Naive thymus-derived CD4-positive, alpha-beta T cell (primary cell): ENCODE measurements at places on chromosomes 13 and 19. TPM values are rescaled to one million over a fixed set of nuclear protein-coding genes. Genes with fewer than 3 reads are reported as not detected.

GRCh38 chr13:47869776-47870175 is 131.3 kb downstream of the SUCLA2 start:
- H3K36me3 ChIP-seq, result no peaks in the 10 kb centered on the region
- no peak overlapping the region for H3K27ac ChIP-seq
- H3K4me1 ChIP-seq, result no peaks in the 10 kb centered on the region
- no peak overlapping the region for H3K4me3 ChIP-seq

- peaks cover 3% of the 10 kb centered on the region for H3K27me3 ChIP-seq
- H3K4me1 ChIP-seq, result no peaks in the 10 kb centered on the region
- no peaks in the 10 kb centered on the region for H3K36me3 ChIP-seq
- H3K27ac ChIP-seq, result no peak overlapping the region
- DNase-seq, result peak; percentile 8
Observed at GRCh38 chr13:25375727-25376358, 4.1 kb downstream of the ATP8A2 start.

Gene ZNF331
- total RNA-seq, result 318 TPM

DNA sequence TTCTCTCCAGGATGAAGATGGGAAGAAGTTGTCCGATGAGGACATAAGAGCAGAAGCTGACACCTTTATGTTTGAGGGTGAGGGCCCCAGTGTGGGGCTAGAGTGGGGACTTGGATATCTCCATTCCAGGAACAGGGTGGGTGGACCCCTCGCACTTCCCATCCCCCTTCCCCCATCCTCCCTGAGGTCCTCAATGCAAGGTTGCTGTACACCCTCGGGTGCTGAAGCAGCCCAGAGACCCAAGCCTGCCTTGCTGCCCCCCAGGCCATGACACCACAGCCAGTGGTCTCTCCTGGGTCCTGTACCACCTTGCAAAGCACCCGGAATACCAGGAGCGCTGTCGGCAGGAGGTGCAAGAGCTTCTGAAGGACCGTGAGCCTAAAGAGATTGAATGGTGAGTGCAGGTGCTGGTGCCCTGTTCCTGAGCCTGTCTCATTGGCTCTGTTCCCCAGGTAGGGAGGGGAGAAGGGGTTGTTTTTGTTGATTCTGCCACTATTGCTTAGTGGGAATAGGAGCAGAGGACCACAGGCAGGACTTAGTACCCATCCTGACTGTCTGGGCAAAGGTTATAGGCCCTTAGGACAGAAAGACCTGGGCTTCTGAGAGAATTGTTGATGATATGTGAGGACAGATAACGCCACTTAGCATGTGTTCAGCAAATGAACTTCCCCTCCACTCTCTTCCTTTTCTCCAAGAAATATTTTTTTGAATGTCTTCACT is 12.0 kb downstream of the CYP4F3 start:
- H3K27ac ChIP-seq, result no peak overlapping the region
- no peaks in the 10 kb centered on the region for H3K27me3 ChIP-seq
- no peak for DNase-seq
- H3K36me3 ChIP-seq, result no peaks in the 10 kb centered on the region
- no peak overlapping the region for H3K4me3 ChIP-seq
- H3K4me1 ChIP-seq, result no peaks in the 10 kb centered on the region

- no peak overlapping the region for H3K4me3 ChIP-seq
- DNase-seq, result no peak
- H3K27ac ChIP-seq, result no peak overlapping the region
- no peaks in the 10 kb centered on the region for H3K27me3 ChIP-seq
Observed at GRCh38 chr19:38045554-38046253, 138.7 kb downstream of the SIPA1L3 start.

Gene OR7G3
- total RNA-seq, result not detected

GRCh38 chr13:71759651-71760511 is 107.1 kb downstream of the DACH1 start:
- no peak overlapping the region for H3K27ac ChIP-seq
- H3K4me3 ChIP-seq, result no peak overlapping the region
- no peaks in the 10 kb centered on the region for H3K4me1 ChIP-seq
- DNase-seq, result no peak
- no peaks in the 10 kb centered on the region for H3K36me3 ChIP-seq

DNA sequence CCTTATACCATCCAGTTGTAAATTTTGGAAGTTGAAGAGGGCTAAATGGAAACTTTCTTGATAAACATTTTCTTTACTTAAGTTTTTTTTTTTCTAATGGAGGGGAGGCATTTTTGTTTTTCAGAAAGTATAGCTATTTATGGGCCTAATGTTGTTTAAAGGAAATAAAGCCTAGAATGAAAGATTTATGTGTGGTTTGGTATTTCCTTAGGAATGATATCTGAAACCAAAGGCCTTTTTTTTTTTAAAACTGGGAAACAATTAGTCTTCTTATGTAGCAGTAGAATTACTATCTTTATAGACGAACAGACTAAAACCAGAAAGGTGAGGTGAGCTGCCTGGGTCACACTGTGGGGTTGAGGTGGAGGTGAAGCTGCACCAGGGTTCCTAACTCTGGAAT is 80.1 kb downstream of the ESD start:
- no peaks in the 10 kb centered on the region for H3K27me3 ChIP-seq
- no peak overlapping the region for H3K27ac ChIP-seq
- DNase-seq, result no peak
- H3K4me3 ChIP-seq, result no peak overlapping the region

GRCh38 chr19:24060687-24061356 is 26.2 kb upstream of the ZNF254 start:
- no peak overlapping the region for H3K4me3 ChIP-seq
- H3K27me3 ChIP-seq, result no peaks in the 10 kb centered on the region
- no peak overlapping the region for H3K27ac ChIP-seq
- H3K4me1 ChIP-seq, result no peaks in the 10 kb centered on the region
- no peak for DNase-seq
- H3K36me3 ChIP-seq, result no peaks in the 10 kb centered on the region

DNA sequence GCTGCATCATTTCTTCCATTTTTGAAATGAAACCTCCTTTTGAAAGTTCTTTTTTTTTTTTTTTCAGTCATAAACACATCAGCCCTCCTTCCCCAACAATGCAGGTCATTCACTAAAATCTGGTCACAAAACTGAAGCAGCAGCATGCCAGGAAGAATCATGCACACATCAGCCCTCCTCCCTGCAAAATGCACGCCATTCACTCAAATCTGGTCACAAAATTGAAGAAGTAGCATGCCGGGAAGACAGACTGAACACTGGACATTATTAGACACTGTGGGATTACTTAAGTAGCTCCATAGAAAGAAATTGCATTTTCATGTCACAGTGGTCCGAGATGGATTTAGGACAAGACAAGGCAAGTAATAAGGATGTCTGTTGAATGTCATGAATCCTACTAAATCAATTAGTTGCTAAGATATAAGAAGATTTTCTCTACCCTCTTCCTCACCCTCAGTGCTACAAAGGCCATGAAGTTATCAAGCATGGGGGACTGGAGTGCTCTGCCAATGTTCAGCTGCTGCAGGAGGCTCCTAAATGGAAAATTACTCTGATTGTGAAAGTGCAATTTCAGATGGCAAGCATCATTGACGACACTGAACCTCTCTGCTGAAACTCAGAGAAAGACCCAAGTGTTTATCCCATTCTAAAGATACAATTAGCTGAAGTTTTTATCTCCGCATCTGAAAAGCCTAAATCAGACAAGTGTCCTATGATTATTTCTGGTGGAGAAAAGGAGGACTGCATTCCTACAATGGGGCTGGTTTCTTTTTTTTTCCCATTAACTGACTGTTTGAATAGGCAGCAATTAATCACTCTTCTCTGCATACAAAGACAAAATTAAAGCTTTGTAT is 913.2 kb downstream of the DIAPH3 start:
- no peaks in the 10 kb centered on the region for H3K36me3 ChIP-seq
- H3K4me3 ChIP-seq, result no peak overlapping the region
- H3K27me3 ChIP-seq, result no peaks in the 10 kb centered on the region
- H3K4me1 ChIP-seq, result no peaks in the 10 kb centered on the region
- H3K27ac ChIP-seq, result no peak overlapping the region
- no peak for DNase-seq

Gene OR7E24
- total RNA-seq, result not detected

DNA sequence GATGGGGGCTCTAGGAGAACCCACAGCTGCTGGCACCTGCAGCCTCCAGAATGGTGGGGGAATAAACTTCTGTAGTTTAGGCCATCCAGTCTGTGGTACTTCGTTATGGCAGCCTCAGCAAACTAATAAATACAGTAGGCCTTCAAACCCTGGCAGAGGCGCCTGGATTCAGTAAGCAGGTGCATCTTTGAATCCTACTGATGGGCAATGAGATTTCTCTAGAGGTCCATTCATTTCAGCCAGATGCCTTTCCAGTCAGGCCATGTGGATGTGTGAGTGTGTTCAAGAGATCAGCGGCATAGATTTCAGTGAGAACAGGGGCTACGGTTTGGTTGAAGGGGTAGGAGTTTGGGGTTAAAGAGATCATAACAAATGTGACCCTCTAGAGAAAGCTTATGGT is 183.5 kb upstream of the RNF113B start:
- H3K27ac ChIP-seq, result no peak overlapping the region
- H3K4me1 ChIP-seq, result no peaks in the 10 kb centered on the region
- no peaks in the 10 kb centered on the region for H3K27me3 ChIP-seq
- no peak for DNase-seq
- no peak overlapping the region for H3K4me3 ChIP-seq
- H3K36me3 ChIP-seq, result no peaks in the 10 kb centered on the region

Gene ATP4B
- not detected in 2 replicates for total RNA-seq

DNA sequence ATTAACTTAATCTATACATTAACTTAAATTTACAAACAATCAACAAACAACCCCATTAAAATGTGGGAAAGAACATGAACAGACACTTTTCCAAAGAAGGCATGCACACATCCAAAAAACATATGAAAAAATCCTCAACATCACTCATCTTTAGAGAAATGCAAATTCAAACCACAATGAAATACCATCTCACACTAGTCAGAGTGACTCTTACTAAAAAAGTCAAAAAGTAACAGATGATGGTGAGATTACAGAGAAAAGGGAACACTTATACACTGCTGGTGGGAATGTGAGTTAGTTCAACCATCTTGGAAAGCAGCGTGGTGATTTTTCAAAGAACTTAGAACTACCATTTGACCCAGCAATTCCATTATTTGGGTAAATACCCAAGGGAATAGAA is 759.2 kb upstream of the SLITRK1 start:
- no peak overlapping the region for H3K27ac ChIP-seq
- H3K36me3 ChIP-seq, result no peaks in the 10 kb centered on the region
- no peaks in the 10 kb centered on the region for H3K4me1 ChIP-seq
- no peak for DNase-seq
- no peak overlapping the region for H3K4me3 ChIP-seq

GRCh38 chr19:48752496-48753365 is at the start of gene FUT1:
TSS of gene FUT1 (minus strand) at chr19:48752641. CDS start at chr19:48751281, 1,360 bp downstream.
- peak within 1 kb of the TSS; percentile 40 for H3K4me3 ChIP-seq
- no peak within 1 kb of the TSS for H3K27ac ChIP-seq
- no peaks in the 10 kb centered on the region for H3K27me3 ChIP-seq
- peaks cover 14% of the 10 kb centered on the region for H3K4me1 ChIP-seq
- H3K36me3 ChIP-seq, result no peaks in the 10 kb centered on the region
- no peak for DNase-seq

Gene SIGLEC9
- 26.8 TPM for total RNA-seq

DNA sequence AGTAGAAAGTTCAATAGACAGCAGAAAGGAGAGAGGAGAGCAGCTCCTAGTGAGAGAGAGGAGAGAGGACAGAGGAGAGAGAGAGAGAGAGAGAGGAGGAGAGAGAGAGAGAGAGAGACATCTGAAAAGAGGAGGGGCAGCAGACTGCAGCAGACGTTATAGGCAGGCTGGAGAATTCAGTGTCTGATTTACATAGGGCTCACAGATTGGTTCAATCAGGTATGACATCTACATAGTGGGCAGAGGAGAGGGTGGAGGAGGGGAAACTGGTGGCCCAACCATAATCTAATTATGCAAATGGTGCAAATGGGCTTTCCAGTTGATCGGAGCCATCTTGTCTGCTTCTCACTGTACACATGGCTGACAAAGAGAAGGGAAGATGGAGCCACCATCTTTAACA is 221.3 kb upstream of the TRPC4 start:
- H3K27me3 ChIP-seq, result no peaks in the 10 kb centered on the region
- no peaks in the 10 kb centered on the region for H3K4me1 ChIP-seq
- no peaks in the 10 kb centered on the region for H3K36me3 ChIP-seq
- no peak overlapping the region for H3K27ac ChIP-seq
- no peak for DNase-seq

Gene NXNL1
- total RNA-seq, result not detected in 2 replicates

DNA sequence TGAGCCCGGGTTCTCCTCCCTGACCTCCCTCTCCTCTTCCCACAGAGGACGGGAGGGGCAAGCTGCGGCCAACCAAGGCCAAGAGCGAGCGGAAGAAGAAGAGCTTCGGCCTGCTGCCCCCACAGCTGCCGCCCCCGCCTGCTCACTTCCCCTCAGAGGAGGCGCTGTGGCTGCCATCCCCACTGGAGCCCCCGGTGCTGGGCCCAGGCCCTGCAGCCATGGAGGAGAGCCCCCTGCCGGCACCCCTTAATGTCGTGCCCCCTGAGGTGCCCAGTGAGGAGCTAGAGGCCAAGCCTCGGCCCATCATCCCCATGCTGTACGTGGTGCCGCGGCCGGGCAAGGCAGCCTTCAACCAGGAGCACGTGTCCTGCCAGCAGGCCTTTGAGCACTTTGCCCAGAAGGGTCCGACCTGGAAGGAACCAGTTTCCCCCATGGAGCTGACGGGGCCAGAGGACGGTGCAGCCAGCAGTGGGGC is 162.2 kb downstream of the KDM4B start:
- peak overlapping the region; percentile 92 for H3K27ac ChIP-seq
- no peaks in the 10 kb centered on the region for H3K4me1 ChIP-seq
- no peaks in the 10 kb centered on the region for H3K27me3 ChIP-seq
- DNase-seq, result no peak
- no peaks in the 10 kb centered on the region for H3K36me3 ChIP-seq

GRCh38 chr19:2171349-2172145 is 7.8 kb downstream of the DOT1L start:
- peaks cover 25% of the 10 kb centered on the region for H3K4me1 ChIP-seq
- H3K4me3 ChIP-seq, result no peak overlapping the region
- H3K36me3 ChIP-seq, result no peaks in the 10 kb centered on the region

Gene CYP4F8
- total RNA-seq, result not detected

- no peaks in the 10 kb centered on the region for H3K4me1 ChIP-seq
- H3K27ac ChIP-seq, result no peak overlapping the region
- H3K4me3 ChIP-seq, result no peak overlapping the region
- DNase-seq, result no peak
Observed at GRCh38 chr13:60162096-60162495, 1.6 kb downstream of the DIAPH3 start.

DNA sequence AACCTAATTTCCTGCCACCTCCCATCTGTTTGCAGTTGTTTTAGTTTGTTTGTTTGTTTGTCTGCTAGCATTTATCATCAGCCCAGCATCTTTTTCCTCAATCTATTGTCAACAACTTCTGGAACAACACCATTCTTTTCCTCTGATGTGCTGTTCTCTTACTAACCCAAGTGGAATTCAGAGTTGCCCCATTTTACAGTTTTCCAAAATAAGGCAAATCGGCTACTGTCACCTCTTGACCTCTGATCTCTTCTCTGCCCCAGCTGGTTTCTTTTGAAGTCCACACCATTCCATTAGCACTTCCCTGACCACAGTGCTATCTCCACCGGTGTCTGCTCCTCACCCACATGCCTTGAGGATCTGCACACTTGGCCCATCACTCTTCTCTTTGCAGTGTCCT is 102.4 kb downstream of the EFNB2 start:
- H3K27ac ChIP-seq, result no peak overlapping the region
- no peaks in the 10 kb centered on the region for H3K27me3 ChIP-seq
- DNase-seq, result no peak
- H3K4me3 ChIP-seq, result no peak overlapping the region
- H3K36me3 ChIP-seq, result no peaks in the 10 kb centered on the region
